H54 (cell line): ENCODE measurements at places on chromosomes 12 and 14.

- DNase-seq = no peak
These were observed 190.1 kb upstream of the PRMT8 start for GRCh38 chr12:3300833-3301401.

- no peak for DNase-seq
These were observed 43.8 kb upstream of the PPP1R12A start for GRCh38 chr12:79978692-79979091.

GRCh38 chr12:93126069-93126474, 197.0 kb upstream of the EEA1 start:
- no peak for DNase-seq

DNA sequence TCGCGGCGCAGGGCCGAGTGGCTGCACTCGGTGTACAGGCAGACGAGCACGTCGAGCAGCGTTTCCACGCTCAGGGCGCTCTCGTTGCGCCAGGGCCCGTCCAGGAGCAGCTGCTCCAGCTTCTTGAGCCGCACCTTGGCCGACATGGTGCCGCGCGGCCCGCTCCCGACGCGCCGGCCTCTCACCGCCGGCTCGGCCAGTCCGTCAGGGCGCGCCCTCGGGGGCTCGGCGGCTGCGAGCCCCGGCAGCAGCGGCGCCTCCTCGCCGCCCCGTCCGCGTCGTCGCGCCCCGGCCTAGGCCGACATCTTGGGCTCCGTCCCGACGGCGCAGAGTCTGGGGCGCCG, 349 bp downstream of the CDC42BPB start:
- peak; percentile 45 for DNase-seq

DNA sequence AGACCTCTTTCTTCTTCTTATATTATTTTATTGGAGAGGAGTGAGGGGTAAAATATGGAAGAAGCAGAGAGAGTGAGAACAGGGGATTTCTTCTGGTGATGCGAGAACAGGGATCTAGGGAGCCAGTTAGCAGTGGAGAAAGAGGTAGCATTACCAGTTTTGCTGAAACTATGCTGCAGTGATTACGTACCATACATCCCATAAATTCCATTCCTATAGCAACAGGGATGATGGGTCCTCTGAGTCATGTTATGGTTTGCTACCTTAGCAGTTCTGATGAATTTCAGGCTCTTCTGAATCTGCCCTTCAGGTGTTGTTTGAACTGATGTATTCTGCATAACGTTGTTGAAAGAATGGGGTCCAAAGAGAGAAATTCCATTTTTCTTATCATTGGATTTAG, 625.4 kb upstream of the LRFN5 start:
- no peak for DNase-seq

GRCh38 chr14:90535556-90536090, 138.8 kb downstream of the CALM1 start:
- DNase-seq = no peak

GRCh38 chr12:39277416-39277815, 165.5 kb downstream of the KIF21A start:
- no peak for DNase-seq

DNA sequence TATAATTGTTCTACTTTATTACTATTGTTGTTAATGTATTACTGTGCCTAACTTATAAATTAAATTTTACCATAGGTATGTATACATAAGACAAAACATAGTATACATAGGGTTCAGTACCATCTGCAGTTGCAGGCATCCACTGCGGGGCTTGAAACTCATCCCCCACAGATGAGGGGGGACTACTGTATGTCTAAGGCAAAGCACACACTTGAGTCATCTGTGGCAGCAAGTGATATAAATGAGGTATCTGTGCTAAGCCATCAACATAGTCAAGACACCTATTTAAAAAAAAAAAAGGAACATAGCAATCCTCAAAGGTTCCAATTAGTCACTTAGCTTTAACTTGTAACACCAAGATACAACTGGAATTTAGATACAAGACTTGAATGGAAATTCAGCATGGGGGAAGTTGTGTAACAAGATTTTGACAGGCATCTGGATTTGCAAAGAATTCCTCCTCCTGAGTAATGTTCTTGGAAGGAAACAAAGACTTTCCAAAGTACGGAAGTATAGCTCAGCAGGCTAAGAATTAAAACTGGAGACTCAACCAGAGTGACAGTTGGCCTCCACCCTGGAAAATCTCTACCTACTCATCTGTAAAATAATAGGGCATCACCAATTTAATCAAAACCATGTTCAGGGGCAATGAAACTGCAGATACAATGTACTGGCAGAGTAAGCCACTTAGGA, 14.9 kb downstream of the DCAF5 start:
- no peak for DNase-seq

DNA sequence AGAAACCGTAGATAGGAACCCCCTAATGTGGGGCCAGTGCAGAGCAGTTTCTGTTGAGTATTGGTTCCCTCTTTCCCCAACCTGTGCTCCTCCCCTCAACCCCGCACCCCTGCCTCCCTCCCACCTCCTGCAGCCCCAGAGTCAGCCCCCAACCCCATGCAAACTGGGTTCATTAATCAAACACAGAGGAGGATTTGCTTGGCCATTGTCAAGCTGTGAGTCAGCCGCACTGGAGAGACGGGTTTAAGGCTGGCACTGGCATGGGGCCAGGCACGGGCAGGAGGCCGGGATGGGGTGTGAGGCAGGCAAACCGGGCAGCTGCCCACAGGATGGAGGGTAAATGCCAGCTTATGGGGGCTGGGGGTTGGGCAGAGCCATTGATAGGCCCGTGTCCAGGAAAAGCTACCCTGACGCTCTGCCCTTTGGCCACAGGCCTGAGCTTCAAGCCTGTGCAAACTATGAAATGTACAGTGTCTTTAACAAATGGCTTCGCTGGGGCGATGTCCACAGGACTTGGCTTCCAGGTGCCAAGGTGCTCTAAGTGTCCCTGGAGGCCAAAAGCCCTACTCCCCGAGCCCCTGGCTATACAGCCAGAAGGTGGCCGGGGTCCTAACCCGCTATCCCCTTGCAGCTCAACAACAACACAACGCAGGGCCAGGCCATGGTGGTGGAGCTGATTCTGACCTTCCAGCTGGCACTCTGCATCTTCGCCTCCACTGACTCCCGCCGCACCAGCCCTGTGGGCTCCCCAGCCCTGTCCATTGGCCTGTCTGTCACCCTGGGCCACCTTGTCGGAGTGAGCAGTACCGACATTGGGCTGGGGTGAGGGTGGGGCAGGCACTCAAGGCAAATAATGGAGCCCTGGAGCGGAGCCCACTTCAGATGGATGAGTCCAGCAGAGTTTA, 1.4 kb downstream of the AQP5 start:
- DNase-seq = peak; percentile 100

GRCh38 chr12:127278351-127278750, 988.6 kb upstream of the TMEM132C start:
- DNase-seq = no peak

DNA sequence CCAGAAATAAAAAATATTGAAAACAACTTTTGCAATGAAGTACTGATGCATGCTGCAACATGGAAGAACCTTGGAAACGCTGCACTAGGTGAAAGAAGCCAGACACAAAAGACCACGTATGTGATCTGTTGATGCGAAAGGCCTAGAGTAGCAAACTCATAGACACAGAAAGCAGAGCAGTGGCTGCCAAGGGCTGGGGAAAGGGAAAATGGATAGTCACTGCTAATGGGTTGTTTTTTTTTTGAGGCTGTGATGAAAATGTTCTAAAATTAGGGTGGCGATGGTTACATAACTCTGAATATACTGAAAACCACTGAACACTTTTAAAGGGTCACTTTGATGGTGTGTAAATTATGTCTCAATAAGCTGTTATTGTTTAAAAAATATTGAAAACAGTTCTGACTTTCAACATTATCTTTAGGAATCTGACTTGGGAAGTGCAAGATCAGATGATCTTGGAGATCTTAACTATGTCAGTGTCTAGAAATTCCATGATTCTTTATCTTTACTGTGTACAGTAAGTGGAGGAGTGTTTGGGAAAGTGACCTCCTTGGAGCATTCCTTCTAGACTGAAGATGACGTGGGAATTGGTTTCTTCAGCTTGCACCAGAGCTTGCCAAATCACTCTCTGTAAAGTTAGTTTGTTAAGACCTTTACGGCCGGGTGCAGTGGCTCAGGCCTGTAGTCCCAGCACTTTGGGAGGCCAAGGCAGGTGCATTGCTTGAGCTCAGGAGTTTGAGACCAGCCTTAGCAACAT, 12.4 kb downstream of the MLXIP start:
- DNase-seq = no peak

DNA sequence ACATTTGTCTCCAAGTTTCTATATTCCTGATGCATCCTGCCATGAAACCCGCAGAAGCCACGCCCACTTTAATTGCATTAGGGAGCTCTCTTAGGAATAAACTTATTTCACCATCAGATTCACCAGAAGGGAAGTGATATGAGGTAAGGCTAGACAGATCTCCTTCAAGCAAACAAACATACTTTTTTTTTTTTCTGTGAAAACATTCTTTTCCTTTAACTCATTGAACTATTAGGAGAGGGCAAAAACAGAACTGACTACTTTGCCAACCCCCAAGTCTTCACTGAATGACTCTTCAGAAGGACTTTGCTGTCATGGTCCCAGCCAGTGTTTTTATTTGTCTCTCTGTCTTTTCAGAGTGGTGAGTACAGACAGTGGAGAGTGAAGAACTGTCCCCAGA, 48.4 kb downstream of the GTF2A1 start:
- no peak for DNase-seq

GRCh38 chr12:1808798-1809480, 11.4 kb upstream of the LRTM2 start:
- no peak for DNase-seq

- DNase-seq = no peak
These were observed 9.2 kb downstream of the PPP1R1A start for GRCh38 chr12:54579258-54579657.

GRCh38 chr12:43763769-43764168, 5.0 kb downstream of the IRAK4 start:
- DNase-seq = no peak

GRCh38 chr12:51904951-51905470, 2.3 kb upstream of the ACVRL1 start:
- no peak for DNase-seq

GRCh38 chr12:62783881-62784280, 151.1 kb downstream of the PPM1H start:
- DNase-seq = no peak

- DNase-seq = no peak
These were observed 9.1 kb upstream of the CARMIL3 start for GRCh38 chr14:24042746-24043145.

DNA sequence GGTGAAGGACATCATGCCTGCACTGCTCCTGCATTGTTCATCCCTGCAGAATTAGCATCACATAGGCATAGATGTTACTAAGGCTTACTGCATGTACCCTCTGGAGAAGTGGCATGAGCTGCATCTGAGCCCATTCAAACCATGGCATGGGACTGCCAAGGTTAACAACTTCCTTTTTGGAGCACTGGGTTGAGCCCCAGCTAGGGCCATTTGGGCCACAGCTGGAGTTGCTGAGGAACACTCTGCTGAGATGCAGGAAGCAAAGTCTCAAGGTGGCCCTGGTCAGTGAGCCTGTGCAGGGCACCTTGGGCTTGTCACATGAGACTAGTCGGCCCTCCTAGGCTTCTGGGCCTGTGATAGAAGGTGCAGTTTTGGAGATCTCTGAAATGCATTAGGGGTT, 511.2 kb downstream of the C12orf50 start:
- no peak for DNase-seq

- no peak for DNase-seq
These were observed 169.3 kb downstream of the STXBP6 start for GRCh38 chr14:24880689-24881088.

GRCh38 chr12:50101663-50102062, 2.1 kb upstream of the GPD1 start:
- peak; percentile 41 for DNase-seq

DNA sequence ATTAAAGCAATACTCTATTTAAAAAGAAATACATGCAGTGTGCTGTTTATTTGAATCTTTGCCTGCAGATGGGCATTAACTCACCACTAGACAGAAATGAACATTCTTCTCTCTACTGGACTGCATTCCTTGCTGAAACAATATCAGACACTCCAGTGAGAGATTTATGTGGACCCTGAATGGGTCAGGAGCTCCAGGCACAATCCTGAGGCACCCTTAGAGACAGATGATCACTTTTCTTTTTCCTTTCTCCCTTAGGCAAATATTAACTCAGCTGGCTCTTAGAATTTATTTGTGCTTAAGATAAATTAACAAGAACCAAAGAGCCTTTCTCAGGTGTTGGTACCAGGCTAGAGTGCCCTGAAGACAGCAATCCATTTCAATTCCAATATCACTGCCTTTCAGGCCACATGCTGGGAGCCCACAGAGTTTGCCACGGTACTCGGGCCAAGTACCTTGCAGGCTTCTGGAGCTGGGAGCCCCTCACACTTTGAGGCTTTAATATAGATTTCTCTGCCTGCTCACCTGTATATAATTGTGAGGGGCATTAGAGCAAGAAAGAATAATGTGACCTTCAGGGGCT, 173.0 kb downstream of the EMP1 start:
- no peak for DNase-seq

GRCh38 chr14:73887694-73888459, 1.2 kb downstream of the ZNF410 start:
- no peak for DNase-seq

DNA sequence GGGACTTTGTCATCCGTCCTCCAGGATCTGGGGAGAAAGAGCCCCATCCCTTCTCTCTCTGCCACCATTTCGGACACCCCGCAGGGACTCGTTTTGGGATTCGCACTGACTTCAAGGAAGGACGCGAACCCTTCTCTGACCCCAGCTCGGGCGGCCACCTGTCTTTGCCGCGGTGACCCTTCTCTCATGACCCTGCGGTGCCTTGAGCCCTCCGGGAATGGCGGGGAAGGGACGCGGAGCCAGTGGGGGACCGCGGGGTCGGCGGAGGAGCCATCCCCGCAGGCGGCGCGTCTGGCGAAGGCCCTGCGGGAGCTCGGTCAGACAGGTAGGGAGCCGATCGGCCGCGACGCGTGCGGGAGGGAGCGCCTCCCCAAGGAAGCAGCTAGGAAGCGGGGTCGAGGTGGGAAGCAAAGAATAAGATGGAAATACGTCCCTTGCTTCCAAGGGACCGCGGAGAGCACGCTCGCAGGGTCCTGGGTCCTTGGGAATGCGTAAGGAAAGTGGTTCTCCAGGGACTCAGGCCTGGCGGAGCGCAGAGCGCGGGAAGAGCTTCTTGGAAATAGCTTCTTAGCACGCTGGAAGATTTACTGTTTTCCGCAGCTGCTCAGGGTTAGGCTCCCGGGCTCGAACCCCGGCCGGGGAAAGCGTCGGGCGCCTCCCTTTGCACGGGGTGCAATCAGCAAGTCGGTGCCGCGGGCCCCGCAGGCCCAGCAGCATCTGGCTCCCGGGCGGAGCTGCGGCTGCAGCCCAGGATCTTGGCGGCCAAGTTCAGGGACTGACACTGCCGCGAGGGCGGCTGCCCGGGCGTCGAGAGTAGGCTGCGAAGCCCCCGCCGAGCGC, 457 bp downstream of the SOCS2 start:
- peak; percentile 28 for DNase-seq
